ENCODE measurements at places on chromosomes 1 and 21.

DNA sequence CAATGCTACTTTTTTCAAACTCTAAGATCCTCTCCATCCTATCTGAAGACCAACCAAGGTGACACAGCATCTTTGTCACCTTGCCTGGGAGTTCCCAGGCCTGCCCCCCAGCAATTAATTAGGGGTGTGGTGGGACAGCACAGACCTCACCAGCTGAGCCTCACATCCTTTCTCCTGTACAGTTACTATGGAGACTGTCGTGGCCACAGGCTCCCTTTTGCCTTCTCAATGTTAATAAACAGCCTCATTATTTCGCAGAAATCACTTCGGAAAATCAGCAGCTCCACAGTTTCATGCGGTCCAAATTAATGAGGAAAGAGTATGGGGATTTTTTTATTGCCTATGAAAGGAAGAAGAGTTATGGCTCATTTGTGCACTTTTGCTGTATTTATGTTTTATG lies 378.3 kb downstream of the NPHP4 start:
- H3K4me1 ChIP-seq: no peaks in the 10 kb centered on the region
- no peak overlapping the region for H3K27ac ChIP-seq
- H3K4me3 ChIP-seq: no peak overlapping the region
- H3K36me3 ChIP-seq: peaks cover 66% of the 10 kb centered on the region

GRCh38 chr21:33162436-33162951 lies 67.2 kb upstream of the IFNAR2 start:
- DNase-seq: no peak
- H3K27me3 ChIP-seq: no peaks in the 10 kb centered on the region
- peaks cover 9% of the 10 kb centered on the region for H3K4me1 ChIP-seq
- no peak overlapping the region for H3K4me3 ChIP-seq

- H3K4me3 ChIP-seq: peak overlapping the region; percentile 55
- H3K27ac ChIP-seq: peak overlapping the region; percentile 46
- peaks cover 17% of the 10 kb centered on the region for H3K36me3 ChIP-seq
- peaks cover 23% of the 10 kb centered on the region for H3K4me1 ChIP-seq
Measured at GRCh38 chr1:1270813-1271212, 2.8 kb downstream of the UBE2J2 start.

- H3K4me1 ChIP-seq: peaks cover 43% of the 10 kb centered on the region
- no peaks in the 10 kb centered on the region for H3K27me3 ChIP-seq
- peak; percentile 83 for DNase-seq
Measured at GRCh38 chr1:202105571-202106339, 17.0 kb upstream of the GPR37L1 start.

DNA sequence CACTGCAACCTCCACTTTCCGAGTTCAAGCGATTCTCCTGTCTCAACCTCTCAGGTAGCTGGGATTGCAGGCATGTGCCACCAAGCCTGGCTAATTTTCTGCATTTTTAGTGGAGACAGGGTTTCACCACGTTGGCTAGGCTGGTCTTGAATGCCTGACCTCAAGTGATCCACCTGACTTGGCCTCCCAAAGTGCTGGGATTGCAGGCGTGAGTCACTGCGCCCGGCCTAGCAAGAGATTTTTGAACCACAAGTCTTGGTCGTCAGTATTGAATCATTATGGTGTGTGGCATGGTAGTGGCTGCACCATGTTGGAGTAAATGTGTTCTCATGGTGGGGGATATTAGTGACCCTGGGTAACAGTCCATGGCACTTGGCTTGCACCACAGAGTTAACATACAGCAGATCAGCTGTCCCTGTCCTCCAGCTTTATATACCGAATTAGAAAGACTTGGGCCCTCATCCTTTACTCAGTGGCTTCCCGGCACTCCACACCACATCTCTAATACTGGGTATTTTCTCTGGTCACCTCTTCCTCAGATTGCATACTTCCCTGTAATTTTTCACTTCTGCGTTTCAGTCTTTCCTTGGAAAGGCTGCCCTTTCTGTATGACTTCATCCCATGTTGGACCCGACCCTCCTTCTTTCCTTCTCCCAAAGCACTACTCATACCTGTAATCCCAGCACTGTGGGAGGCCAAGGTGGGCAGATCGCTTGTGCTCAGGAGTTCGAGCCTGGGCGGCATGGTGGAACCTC lies 25.1 kb downstream of the AK4 start:
- H3K4me3 ChIP-seq: no peak overlapping the region
- no peaks in the 10 kb centered on the region for H3K27me3 ChIP-seq
- peaks cover 88% of the 10 kb centered on the region for H3K4me1 ChIP-seq
- no peak for DNase-seq

GRCh38 chr1:154198756-154199562 lies 7.1 kb upstream of the TPM3 start:
- H3K4me1 ChIP-seq: peaks cover 2% of the 10 kb centered on the region
- H3K27ac ChIP-seq: no peak overlapping the region
- no peak overlapping the region for H3K4me3 ChIP-seq
- peaks cover 3% of the 10 kb centered on the region for H3K27me3 ChIP-seq
- DNase-seq: peak; percentile 23

DNA sequence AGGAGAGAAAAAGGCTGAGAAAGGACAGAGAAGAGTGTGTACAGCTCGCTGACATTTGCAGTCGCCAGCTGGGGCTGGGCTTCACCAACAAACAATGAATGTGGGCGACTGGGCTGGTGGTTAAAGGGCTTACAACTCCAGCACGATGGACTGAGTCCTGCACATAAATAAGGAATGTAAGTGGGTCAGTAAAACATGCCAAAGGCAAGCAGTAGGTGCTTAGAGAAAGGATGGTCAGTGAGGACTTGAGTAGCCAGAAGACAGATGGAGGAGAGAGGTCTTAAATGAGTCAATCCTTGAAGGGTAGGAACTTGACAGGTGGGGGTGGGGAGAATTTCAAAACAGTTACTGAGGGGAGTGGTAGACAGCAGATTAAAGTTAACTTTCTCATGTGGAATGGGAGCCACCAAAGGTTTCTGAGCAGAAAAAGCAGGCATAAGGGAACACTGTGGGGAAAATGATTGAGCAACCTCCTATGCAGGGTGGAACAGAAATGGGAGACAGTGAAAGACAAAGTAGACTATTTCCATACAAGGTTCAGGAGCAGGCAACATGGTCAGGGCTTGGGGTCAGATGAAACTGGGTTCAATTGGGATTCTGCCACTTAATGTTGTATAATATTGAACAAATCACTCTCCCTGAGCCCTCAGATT lies 37.4 kb downstream of the GADD45A start:
- no peaks in the 10 kb centered on the region for H3K27me3 ChIP-seq
- no peak for DNase-seq
- no peak overlapping the region for H3K4me3 ChIP-seq
- no peaks in the 10 kb centered on the region for H3K36me3 ChIP-seq

GRCh38 chr1:222794656-222795474 lies 20.0 kb upstream of the DISP1 start:
- peaks cover 7% of the 10 kb centered on the region for H3K4me1 ChIP-seq
- peak; percentile 22 for DNase-seq
- no peak overlapping the region for H3K27ac ChIP-seq
- no peak overlapping the region for H3K4me3 ChIP-seq
- no peaks in the 10 kb centered on the region for H3K36me3 ChIP-seq

- H3K36me3 ChIP-seq: peaks cover 38% of the 10 kb centered on the region
- peak overlapping the region; percentile 24 for H3K27ac ChIP-seq
- no peaks in the 10 kb centered on the region for H3K27me3 ChIP-seq
- H3K4me3 ChIP-seq: no peak overlapping the region
- DNase-seq: no peak
Measured at GRCh38 chr1:220817907-220818306, 31.2 kb downstream of the MTARC1 start.

GRCh38 chr1:9573723-9574122 lies 15.0 kb upstream of the TMEM201 start:
- H3K4me3 ChIP-seq: no peak overlapping the region
- no peak overlapping the region for H3K27ac ChIP-seq
- H3K36me3 ChIP-seq: peaks cover 33% of the 10 kb centered on the region
- H3K4me1 ChIP-seq: no peaks in the 10 kb centered on the region
